Fibroblast of skin of left biceps (primary cell): ENCODE measurements at places on chromosomes 11 and 22.

DNA sequence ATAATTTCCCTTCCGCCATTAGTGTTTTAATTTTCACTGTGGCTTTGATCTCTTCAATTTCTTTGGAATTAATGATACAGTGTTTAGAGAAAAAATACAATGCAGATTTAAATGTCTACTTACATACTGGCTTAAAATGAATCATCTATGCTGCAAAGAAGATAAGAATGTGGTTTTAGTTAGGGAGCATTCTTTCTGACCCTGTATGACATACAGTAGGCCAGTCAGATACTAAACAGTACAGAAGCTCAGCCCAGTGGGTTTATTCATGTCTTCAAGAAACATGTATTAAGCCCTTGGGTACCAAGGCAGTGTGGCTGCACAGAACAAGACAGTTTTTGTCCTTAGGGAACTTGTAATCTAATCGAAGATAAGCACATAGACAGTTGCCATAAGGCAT is 268.8 kb downstream of the DDX10 start:
- no peak for DNase-seq

DNA sequence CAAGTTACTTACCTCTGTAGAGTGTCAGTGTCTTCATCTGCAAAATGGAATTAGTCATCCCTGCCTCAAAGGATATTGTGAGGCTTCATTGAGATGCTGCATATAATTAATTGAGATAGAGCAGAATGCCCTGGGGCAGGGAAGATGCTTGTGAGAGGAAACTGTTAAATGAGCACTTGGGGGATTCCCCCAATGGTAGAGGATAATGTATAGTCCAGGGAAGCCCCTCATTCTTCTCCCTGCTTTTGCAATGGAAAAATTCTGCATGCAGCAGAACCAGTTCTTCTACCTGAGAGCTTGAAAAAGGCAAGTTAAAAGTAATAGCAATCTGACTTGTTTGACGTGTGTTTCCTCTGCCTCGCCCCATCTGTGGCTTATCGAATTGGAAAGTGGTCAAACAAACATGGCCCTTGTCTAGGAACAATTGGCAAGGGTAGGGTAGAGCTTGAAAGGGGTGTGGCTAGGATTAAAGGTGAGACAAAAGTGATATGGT is 90.9 kb downstream of the NAV2 start:
- DNase-seq, result no peak

GRCh38 chr11:116614306-116615210 is 158.2 kb downstream of the BUD13 start:
- no peak for DNase-seq

- DNase-seq, result peak; percentile 59
These were observed 4.2 kb upstream of the STIP1 start for GRCh38 chr11:64181506-64182411.
